ENCODE measurements at places on chromosomes 1 and 21.

- peaks cover 8% of the 10 kb centered on the region for H3K4me1 ChIP-seq
- H3K27ac ChIP-seq = no peak overlapping the region
- no peak for DNase-seq
- no peak overlapping the region for H3K4me3 ChIP-seq
- H3K27me3 ChIP-seq = no peaks in the 10 kb centered on the region
- H3K36me3 ChIP-seq = no peaks in the 10 kb centered on the region
Observed at GRCh38 chr1:66326867-66327266, 207.1 kb upstream of the SGIP1 start.

DNA sequence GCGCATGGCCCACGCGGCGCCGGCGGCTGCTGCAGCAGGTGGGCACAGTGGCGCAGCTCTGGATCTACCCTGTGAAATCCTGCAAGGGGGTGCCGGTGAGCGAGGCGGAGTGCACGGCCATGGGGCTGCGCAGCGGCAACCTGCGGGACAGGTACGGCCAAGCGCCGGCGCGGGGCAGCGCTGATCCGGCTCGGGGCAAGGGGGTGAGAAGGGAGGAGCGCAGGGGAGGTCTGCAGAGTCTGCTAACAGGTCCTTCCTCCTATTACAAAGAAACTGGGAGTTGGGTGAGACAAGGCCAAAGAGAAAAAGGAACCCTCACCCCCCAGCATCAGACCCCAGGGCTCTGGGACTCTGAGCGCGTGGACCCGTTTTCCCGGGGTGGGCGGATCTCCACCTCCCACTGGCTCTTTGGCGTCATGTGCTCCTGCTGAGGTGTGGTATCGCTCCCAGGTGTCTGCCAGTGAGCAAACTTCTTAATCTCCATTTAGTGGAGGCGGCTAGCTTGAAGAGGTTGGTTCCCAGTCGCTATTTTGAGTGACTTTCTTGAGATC, 431 bp downstream of the MTARC1 start:
- no peak for DNase-seq
- H3K4me3 ChIP-seq = peak overlapping the region; percentile 67
- peaks cover 22% of the 10 kb centered on the region for H3K36me3 ChIP-seq
- H3K27ac ChIP-seq = peak overlapping the region; percentile 28
- no peaks in the 10 kb centered on the region for H3K27me3 ChIP-seq
- peaks cover 32% of the 10 kb centered on the region for H3K4me1 ChIP-seq

DNA sequence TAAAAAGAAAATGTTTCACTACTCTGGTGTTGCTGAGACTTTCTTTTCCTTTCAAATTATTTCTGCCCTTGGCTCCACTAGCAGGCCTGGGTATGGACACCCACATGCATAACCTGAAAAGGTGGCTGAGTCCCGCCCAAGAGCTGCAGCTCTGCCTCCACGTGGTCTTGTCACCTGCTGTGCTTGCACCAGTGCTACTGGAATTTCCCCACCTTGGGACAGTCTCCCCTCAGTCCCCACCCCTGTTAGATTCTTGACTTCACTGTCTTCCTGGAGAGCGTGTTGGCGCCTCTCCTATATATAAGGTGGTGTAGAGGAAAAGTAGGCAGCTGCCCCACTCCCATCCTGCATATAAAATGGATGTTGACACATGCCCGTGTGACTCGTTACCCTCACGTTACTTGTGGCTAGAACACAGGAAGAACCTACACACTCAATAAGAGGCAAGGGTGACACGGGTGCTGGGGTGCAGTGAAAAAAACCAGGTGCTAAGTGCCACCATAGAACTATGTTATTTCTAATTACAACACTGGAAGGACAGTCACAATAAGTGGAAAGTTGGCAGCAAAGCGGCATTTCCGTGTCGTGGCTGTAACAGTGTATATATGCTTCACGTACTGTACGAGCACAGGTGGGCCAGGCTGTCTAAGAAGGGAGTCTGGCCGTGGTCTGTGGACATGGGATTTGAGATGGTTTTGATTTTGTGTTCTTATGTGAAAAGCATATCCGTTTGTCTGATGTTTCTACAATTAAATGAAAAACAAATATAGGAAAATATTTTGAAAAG, 61.0 kb downstream of the POFUT2 start:
- H3K27ac ChIP-seq = no peak overlapping the region
- H3K4me3 ChIP-seq = no peak overlapping the region
- H3K36me3 ChIP-seq = no peaks in the 10 kb centered on the region
- no peak for DNase-seq

DNA sequence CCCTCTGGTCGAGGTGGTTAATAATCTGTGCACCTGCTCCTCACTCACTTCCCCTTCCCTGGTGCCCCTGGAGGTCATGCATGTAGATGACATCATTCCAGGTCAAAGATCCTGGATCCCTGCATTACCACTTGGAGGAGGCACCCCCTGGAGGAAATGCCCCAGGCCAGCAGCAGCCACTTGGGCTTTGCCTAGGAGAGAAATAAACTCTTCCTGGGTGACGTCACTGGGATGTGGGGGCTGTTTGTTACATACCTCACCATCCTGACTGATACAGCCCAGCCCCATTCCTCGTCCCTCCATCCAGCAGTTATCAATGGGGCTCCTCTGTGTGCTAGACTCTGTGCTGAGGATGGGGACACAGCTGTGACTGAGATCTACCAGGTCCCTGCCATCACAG, 433.6 kb downstream of the PTPRU start:
- no peaks in the 10 kb centered on the region for H3K36me3 ChIP-seq
- no peaks in the 10 kb centered on the region for H3K27me3 ChIP-seq
- no peak overlapping the region for H3K4me3 ChIP-seq
- DNase-seq = no peak
- no peak overlapping the region for H3K27ac ChIP-seq
- H3K4me1 ChIP-seq = no peaks in the 10 kb centered on the region

GRCh38 chr1:162696286-162696862, 64.1 kb downstream of the DDR2 start:
- no peak overlapping the region for H3K4me3 ChIP-seq
- peak; percentile 78 for DNase-seq
- no peaks in the 10 kb centered on the region for H3K27me3 ChIP-seq
- peak overlapping the region; percentile 78 for H3K27ac ChIP-seq
- H3K4me1 ChIP-seq = peaks cover 66% of the 10 kb centered on the region

- H3K4me1 ChIP-seq = peaks cover 9% of the 10 kb centered on the region
- no peak overlapping the region for H3K27ac ChIP-seq
- H3K27me3 ChIP-seq = no peaks in the 10 kb centered on the region
- H3K36me3 ChIP-seq = peaks cover 7% of the 10 kb centered on the region
- no peak overlapping the region for H3K4me3 ChIP-seq
Observed at GRCh38 chr1:203338335-203339036, 12.4 kb downstream of the FMOD start.

GRCh38 chr1:100230765-100231164, 18.9 kb downstream of the DBT start:
- H3K4me3 ChIP-seq = no peak overlapping the region
- peaks cover 28% of the 10 kb centered on the region for H3K36me3 ChIP-seq
- DNase-seq = no peak
- peaks cover 3% of the 10 kb centered on the region for H3K4me1 ChIP-seq
- no peak overlapping the region for H3K27ac ChIP-seq

- no peak for DNase-seq
- H3K4me3 ChIP-seq = no peak overlapping the region
- no peaks in the 10 kb centered on the region for H3K27me3 ChIP-seq
- no peak overlapping the region for H3K27ac ChIP-seq
- H3K36me3 ChIP-seq = no peaks in the 10 kb centered on the region
- no peaks in the 10 kb centered on the region for H3K4me1 ChIP-seq
Observed at GRCh38 chr21:19683492-19683891, 1279.9 kb upstream of the TMPRSS15 start.

DNA sequence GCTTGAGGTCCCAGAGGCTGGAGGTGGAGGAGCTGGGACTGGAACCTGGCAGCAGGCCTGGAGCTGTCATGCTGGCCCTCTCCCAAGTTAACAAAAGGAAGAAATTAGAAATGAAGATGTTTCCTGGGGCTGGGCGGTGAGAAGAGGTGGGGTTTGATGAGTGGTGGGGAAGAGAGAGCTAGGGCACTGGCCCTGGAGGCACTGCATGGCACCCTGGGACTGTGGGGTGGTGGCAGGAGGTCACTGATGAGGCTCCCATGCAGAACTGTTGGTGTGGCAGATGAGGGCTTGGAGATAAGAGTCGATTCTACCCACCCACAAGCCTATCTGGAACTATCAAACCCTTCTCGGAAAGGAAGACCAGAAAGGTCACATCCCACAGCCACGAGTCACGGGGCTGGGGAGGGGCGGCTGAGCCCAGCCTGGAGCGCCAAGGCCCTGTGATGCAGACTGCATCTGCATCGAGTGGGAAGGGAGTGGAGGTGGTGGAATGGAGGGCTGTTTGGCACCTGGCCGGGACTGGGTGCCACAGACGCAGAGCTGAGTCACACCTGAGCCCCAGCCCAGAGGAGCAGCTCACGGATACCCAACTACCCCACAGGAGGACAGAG, 29.4 kb downstream of the MRPL37 start:
- DNase-seq = no peak
- H3K27me3 ChIP-seq = no peaks in the 10 kb centered on the region
- peaks cover 13% of the 10 kb centered on the region for H3K36me3 ChIP-seq
- H3K4me1 ChIP-seq = peaks cover 4% of the 10 kb centered on the region
- H3K4me3 ChIP-seq = no peak overlapping the region

DNA sequence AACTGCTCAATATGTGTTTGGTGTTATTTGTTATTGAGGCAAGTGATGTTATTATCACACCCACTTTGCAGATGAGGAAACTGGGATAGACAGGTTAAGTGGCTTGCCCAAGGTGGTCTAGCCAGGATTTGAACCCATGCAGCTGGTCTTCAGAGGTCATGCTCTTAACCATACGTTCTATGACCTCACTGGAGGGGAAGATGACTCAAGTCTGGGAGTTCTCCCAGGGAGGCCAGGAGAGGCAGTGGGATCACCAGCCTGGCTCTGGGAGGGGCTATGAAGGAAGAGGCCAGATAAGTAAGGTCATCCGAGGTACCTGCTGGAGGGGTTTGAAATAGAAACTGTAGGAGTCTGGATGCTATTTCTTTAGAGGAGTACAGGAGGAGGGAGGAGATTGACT, 95.3 kb downstream of the NAV1 start:
- no peaks in the 10 kb centered on the region for H3K36me3 ChIP-seq
- no peak overlapping the region for H3K4me3 ChIP-seq
- no peak for DNase-seq
- H3K27ac ChIP-seq = peak overlapping the region; percentile 58
- no peaks in the 10 kb centered on the region for H3K27me3 ChIP-seq

DNA sequence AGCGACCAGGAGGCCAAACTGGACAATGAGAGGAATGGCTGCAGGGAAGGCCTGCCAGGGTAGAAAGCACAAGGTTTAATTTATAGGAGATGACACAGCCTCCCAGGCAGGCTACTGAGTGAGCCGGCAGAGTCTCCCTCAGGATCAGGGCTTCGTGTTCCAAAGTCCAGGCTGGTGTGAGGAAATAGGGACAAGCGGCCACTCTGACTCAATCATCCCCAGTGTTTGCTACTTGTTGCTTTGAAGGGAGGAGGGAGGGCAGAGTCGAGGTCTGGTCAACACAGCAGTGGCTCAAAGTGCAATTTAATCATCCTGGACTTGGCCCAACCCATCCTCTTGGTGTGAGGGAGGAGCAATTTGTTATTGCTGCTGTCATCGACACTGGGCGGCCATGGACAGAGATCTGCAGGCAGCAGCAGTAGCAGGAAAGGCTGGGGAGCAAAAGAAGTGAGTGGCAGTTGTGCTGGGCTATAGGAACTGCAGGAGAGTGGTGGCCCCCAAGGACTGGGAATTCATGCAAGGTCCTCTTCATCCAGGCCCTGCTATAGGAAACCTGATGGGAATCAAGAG, 27.5 kb downstream of the TBX15 start:
- H3K4me3 ChIP-seq = no peak overlapping the region
- no peaks in the 10 kb centered on the region for H3K27me3 ChIP-seq
- H3K27ac ChIP-seq = no peak overlapping the region
- no peaks in the 10 kb centered on the region for H3K4me1 ChIP-seq

GRCh38 chr1:234675572-234675971, 65.6 kb upstream of the IRF2BP2 start:
- H3K36me3 ChIP-seq = no peaks in the 10 kb centered on the region
- peak overlapping the region; percentile 43 for H3K4me3 ChIP-seq
- H3K4me1 ChIP-seq = peaks cover 10% of the 10 kb centered on the region
- H3K27me3 ChIP-seq = no peaks in the 10 kb centered on the region

DNA sequence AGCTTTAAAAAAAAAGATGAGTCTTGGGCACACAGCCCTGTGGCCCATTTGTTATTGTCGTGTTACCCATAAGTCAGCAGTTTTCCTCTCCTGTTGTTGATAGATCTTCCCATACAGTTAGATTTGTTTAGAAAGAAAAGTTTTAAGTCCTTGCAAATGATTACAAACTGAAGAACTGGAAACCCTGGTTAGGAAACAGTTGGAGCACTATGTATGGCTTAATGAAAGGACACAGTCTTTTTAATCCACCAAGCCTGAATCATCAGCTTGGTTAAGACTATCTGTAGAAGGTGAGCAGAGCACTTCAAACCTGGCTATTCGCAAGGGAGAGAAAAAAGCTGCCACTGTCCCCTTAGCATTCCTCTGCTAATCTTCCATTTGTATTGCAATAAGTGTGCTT, 241.0 kb downstream of the DISC1 start:
- no peak overlapping the region for H3K4me3 ChIP-seq
- H3K4me1 ChIP-seq = peaks cover 39% of the 10 kb centered on the region
- no peak overlapping the region for H3K27ac ChIP-seq

- H3K4me3 ChIP-seq = no peak overlapping the region
- no peaks in the 10 kb centered on the region for H3K4me1 ChIP-seq
- DNase-seq = no peak
- H3K27me3 ChIP-seq = no peaks in the 10 kb centered on the region
- H3K36me3 ChIP-seq = no peaks in the 10 kb centered on the region
Observed at GRCh38 chr1:194503209-194503608, 1316.8 kb upstream of the B3GALT2 start.

DNA sequence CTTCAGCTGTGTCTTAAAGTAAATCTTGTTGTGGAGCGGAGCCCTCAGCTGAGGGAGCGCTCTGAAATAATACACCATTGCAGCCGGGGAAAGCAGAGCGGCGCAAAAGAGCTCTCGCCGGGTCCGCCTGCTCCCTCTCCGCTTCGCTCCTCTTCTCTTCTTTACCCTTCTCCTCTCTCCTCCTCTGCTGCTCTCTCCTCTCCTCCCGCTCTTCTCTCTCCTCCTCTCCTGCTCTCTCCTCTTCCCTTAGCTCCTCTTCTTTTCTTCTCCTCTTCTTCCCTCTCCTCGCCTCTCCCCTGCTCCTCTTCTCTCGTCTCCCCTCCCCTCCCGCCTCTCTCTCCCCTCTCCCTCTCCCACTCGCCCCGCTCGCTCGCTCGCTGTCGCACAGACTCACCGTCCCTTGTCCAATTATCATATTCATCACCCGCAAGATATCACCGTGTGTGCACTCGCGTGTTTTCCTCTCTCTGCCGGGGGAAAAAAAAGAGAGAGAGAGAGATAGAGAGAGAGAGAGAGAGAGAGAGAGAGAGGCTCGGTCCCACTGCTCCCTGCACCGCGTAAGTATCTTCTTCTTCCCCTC, at the start of gene PROX1:
TSS of gene PROX1 (plus strand) at position 47 of the 580 bp plus-strand sequence. CDS start 8,563 bp downstream, outside the sequence.
- peak within 1 kb of the TSS; percentile 65 for H3K4me3 ChIP-seq
- H3K27ac ChIP-seq = peak within 1 kb of the TSS; percentile 56
- DNase-seq = no peak
- H3K27me3 ChIP-seq = peaks cover 44% of the 10 kb centered on the region
